Islet precursor cell (in vitro differentiated cells): ENCODE measurements at places on chromosomes 3 and 15.
A peak's percentile ranks its signal among the peaks of the same experiment; 100 is the strongest.

DNA sequence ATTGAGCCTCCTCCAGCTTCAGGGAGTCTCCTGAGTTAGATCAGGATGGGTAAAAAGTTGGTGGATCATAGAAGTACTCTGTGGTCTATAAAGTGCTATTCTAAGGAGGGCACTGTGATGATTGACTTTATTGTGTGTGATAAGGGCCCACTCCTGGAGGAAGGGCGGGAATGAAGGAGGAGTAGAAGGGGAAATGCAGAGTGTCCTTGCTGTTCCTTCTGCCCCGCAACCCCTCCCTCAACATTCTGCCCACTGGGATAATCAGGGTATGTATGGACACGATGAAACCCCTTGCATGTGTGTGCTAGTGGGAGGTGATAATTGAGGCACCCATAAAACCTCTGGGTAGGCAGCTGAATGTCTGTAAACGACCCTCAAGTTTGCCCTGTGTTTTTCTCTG is 66.2 kb downstream of the CLDN11 start:
- no peak for DNase-seq

- DNase-seq: no peak
Measured at GRCh38 chr3:119665954-119666559, 5.7 kb upstream of the POPDC2 start.

- DNase-seq: peak; percentile 61
Measured at GRCh38 chr3:171113716-171114115, 87.2 kb upstream of the SLC2A2 start.

DNA sequence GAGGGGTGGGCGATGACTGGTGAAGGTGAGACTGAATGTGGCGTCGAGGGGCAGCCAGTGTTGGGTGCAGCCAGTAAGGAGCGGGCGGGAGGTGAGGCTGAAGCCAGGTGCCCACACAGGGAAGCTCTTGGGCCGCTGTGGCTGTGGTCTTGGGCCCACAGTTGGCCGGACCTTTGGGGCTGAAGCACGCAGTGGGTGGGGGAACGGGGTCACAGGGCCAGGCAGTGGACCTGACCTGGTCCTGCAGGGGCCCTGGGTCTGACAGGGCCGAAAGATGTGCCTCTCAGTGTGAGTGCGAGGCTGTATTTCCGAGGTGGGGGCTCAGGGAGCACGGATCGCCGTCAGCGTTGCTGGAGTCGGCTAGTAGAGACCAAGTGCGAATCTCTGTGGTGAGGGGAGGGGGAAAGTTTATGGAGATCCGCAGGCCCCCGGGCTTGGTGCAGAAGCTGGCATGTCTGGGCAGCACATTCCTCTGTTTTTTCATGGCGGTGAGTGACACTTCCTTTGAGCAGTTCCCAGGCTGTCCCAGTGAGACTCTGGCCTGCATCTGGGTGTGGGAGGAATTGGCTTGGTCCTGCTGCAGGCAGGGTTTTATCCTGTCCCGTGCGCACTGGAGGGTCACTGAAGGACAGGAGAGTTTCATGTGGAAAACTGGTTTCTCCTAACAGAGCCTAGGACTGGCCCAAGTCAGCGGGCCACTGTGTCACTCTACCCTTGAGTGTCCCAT is 100.8 kb downstream of the TMEM266 start:
- DNase-seq: peak; percentile 73

DNA sequence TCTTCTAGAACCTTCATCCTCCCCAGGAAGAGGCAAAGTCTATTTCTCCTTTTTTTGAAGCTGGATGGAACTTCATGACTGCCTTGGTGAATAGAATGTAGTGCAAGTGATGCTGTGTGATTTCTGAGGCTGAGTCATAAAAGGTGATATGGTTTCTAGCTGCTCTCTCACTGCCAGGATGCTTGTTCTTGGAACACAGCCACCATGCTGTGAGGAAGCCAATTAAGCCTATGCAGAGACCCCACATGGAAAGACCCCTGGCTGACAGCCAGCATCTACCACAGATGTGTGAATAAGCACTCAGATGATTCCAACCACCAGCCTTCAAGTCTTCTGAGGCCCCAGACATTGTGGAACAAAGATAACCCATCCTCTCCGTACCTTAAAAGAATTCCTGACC is 57.0 kb downstream of the ISL2 start:
- DNase-seq: no peak

- peak; percentile 92 for DNase-seq
Measured at GRCh38 chr3:155079746-155080487, at the start of gene MME. TSS of gene MME (plus strand) at chr3:155080319. CDS start at chr3:155084168, 3,849 bp downstream.

DNA sequence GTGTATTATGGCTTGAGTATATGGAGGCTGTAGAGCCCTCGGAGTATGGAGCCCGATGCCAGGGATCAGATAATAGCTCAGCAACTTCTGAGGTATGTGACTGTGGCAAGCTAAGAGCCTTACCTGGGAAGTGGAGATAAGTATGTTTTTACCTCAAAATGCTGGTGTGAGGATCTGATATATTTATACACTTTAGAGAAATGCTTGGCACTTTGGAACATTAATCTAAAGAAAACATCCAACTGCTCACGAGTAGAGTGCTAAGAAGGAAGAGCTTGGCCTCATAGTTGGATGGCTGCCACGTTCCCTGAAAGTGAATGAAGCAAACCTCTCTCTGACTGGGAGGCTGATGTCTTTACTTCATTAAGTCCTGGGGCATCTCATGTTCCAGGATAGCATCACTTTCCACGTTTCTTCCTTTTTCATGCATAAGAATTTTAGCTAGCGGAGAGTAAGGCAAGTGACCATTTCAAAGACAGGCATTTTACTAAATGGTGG is 58.9 kb upstream of the GOLGA8J start:
- DNase-seq: no peak

DNA sequence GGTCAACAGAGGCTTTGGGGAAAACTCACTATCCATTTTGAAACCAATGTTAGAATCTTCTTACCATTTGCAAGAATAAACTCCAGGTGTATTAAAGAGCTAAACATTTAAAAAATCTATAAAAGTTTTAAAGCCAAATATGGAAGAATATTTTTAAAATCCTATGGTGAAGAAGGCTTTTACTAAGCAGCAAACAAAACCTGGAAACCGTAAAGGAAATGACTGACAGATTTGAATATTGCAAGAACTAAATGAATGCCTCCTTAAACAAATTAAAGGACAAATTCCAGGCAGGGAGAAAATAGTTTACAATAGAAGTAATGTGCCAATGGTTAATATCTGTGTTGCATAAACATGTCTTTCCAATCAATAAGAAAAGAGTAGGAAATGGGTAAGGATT is 68.1 kb downstream of the KLF15 start:
- no peak for DNase-seq
